ENCODE measurements at places on chromosomes 3 and 15. TPM values are rescaled to one million over a fixed set of nuclear protein-coding genes. Genes with fewer than 3 reads are reported as not detected.

DNA sequence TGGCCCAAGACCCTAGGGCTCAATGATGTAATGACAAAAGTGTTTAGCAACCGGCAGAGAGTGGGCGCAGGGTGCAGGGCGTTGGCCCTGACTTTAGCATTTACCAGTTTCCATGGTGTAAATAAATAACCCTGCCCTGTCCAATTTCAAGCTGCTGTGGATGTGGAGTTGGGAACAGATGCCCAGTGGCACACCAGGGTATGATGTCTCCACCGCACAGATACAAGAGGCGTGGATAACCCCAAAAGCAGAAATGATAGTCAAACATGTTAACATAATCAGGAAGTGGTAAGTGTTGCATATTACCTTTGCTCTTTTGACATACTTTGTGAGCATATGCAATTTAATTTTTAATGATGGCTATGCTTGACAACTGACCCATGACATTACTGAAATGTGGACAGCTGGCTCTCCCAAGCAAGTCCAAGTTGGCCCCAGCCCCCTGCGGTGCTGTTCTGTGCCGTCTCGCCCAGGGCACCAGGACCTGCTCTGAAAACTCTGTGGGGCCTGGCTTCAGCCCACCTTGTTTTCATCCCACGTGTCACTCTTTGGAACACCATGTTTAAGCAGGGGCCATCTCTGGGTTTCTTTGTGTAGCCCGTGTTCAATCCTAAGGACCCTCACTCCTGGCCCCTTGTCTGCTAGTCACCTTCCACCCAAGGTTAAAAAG lies 10.8 kb upstream of the ANPEP start:
- no peak for DNase-seq

Gene REC114
- total RNA-seq = not detected

GRCh38 chr15:93041159-93041547 lies 47.9 kb downstream of the RGMA start:
- no peak for DNase-seq

GRCh38 chr3:27532426-27533260 lies 48.5 kb upstream of the SLC4A7 start:
- DNase-seq = no peak

Gene CDHR4
- total RNA-seq = not detected

GRCh38 chr15:59738676-59739075 lies 49.6 kb upstream of the BNIP2 start:
- DNase-seq = peak; percentile 4
